Fibroblast of skin of abdomen (primary cell): ENCODE measurements at places on chromosomes 3 and 15.
A peak's percentile ranks its signal among the peaks of the same experiment; 100 is the strongest.

DNA sequence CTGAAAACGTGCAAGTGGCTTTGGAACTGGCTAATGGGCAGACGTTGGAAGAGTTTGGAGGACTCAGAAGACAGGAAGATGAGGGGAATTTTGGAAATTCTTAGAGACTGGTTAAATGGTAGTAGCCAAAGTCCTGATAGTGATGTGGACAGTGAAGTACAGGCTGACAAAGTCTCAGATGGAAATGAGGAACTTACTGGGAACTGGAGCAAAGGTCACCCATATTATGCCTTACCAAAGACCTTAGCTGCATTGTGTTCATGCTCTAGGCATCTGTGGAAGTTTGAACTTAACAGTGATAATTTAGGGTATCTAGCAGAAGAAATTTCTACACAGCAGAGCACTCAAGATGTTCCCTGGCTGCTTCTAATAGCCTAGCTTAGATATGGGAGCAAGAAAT, 28.6 kb upstream of the SERPINI2 start:
- DNase-seq: no peak

DNA sequence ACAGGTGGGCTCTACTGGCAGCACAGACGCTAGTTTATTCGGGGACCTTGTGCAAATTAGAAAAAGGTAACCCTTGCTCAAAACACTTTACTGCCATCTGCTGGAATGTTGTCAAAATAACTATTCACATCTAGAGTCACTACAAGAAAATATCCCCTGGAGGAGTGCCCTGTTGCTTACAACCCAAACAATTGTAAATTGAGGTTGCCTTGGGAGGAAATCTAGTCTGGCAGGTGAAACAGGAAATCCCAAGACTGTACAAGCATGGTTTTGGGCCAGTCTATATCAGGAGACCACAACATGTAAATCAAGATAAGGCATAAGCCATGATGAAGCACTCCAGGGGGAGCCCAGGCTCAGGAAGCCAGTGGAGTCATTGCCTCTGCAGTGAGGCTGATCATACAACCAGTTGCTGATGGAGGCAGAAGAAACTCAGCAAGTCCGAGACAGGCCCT, 136.8 kb upstream of the ACP3 start:
- peak; percentile 50 for DNase-seq

DNA sequence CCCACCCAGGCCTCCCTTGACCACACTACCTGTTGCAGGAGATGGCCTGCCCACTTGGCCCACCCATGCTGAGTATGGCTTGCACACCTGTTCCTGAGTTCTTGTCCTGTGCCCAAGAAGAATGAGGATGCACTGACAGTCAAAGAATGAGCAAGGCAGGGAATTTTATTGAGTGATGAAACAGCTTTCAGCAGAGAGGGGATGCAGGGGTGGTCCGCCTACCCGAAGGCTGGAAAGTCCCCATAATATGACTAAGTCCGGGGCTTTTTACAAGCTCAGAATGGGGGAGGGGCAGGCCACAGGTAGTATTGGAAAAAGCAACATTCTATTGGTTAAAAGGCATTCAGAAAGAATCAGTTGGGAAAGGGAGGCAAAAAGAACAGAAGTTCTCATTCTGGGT, 29.9 kb upstream of the RNU6-1 start:
- no peak for DNase-seq

- DNase-seq: no peak
Measured at GRCh38 chr3:102525624-102526023, 90.8 kb downstream of the ZPLD1 start.

- DNase-seq: no peak
Measured at GRCh38 chr3:24538891-24539290, 44.2 kb upstream of the THRB start.
